ENCODE measurements at places on chromosomes 16 and 17. TPM values are rescaled to one million over a fixed set of nuclear protein-coding genes. Genes with fewer than 3 reads are reported as not detected.

DNA sequence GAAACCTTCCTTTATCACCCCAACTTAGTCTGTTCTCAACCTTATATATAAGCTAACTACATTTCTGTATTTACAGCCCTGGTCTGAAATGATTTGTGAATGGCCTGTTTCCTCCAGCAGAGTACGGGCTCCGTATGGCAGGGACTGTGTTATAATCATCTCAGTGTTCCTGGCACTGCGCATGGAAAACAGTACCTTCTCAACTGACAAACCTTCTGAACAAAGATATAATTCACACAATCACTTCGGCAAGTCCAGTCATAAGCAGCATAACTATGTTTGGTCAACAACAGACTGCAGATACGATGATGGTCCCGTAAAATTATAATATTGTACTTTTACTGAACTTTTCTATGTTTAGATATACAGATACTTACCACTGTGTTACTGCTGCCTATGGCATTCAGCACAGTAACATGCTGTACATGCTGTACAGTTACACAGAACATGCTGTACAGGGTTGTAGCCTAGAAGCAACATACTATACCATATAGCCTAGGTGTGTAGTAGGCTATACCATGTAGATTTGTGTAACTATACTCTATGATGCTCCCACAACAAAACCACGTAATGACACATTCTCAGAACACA lies 30.0 kb downstream of the ANKFY1 start:
- peak; percentile 20 for DNase-seq

GRCh38 chr17:8300627-8301242 lies 5.5 kb upstream of the SLC25A35 start:
- peak; percentile 64 for DNase-seq

DNA sequence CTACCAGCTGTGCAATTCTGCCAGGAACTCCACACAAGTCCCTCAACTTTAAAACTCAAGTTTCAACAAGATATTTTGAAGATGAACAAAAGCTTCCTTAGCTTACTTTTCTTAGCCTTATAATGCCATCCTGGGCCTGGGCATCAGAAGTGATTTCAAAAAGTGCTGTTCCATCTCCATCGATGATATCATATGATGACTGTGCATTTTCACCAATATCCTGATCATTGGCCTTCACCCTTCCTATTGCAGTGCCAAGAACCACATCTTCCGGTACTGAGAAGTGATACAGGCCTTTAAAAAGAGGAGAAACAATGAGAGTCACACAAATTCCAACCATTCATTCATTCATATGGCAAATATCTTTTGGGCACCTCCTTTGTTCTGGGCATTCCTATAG lies 215.4 kb downstream of the CDH8 start:
- DNase-seq, result no peak

- no peak for DNase-seq
These were observed 8.6 kb downstream of the MAPT start for GRCh38 chr17:45902892-45903346.

DNA sequence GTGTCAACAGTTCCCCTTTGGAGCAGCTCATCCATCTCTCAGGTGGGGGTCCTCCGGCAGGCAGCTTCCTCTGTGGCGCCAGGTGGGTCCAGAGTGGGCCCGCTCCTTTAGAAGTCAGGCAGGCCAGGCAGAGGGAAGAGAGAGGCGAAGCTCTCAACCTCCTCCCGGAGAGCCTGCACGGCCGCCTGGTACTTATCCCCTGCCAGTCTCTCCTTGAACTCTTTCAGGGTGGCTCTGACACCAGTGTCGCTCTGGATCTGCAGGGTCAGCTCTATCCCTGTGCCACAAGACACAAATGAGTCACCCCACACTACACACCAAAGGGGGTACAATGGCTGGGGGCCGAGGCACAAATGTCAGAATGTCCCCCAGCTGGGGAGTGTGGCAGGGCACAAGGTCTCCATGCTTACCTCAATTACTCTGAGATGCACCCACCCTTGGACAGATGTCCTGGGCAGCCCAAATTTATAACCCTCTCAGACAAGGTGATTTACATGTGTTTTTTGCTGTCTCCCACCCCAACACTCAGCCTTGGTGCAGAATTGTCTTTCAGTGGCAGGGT lies 13.6 kb downstream of the SMCR8 start:
- DNase-seq, result no peak

Gene ABI3
- total RNA-seq, result 4.9 TPM

Gene ACLY
- total RNA-seq, result 21.6 TPM

Gene OR4D1
- total RNA-seq, result not detected

Gene HOXB5
- total RNA-seq, result not detected
